Activated CD4-positive, alpha-beta T cell treated with anti-CD3 and anti-CD28 coated beads, Interleukin-2, amount 50 U/mL, for 4 hours (primary cell): ENCODE measurements at places on chromosomes 1 and 21.

DNA sequence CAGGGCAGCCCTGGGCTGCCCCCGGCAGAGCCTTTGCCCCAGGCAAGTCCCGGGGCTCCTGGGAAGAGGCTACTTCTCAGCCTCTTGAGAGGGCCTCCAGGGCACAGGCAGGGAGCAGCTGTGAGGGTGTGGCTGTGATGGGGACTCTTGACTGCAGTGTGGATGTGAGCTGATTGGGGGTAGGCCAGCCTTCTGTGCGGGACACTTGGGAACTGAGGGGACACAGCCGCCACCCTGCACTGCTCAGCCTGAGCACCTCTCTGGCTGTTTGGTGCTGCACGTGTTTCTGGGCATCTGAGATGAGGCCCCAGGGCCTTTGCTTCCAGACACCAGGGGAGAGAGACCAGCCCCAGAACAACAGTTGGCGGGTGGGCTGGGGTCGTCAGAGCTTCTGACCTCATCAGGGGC, 62.1 kb downstream of the SKI start:
- DNase-seq: no peak

GRCh38 chr1:243293941-243294722, 38.3 kb downstream of the SDCCAG8 start:
- DNase-seq: no peak

DNA sequence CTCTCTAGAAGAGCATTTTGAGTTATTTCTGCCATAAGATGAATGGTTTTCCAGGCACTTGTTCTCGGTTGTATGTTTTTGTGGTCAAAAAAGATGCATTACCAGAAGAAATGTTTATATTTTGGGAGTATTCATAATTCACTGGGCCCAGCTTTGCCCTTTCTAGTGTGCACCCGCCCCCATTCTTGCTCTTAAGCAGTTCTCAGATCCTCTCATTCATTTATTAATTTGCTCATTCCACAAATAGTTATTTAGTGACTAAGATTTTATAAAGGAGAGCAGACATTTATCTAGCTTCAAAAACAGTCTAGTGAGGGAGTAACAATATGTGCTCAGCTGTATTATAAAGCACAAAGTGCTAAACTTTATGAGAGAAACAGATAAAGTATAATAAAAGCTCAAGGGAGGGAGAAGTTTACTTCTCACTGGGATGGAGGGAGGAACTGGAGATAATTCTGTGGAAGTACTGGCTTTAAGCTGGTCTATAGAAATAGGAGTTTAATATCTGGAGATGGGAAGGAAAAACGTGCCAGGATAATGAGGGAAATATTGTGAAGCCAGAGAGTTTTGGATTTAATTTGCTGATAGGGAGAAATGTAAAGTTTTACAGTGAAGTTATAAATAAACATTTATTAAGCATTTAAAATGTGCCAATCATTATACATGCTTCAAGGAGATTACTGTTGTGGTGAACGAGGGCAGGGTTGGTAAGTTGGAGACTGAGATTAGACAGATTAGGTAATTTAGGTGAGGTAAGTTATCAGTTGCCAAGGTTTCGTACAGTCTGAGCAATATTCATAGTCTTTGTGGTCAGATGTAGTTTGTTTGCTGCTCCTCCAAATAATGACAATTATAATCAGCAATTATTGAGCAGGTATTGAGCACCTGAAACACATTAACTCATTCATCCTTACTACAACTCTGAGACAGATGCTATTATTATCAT, 9.1 kb upstream of the MACF1 start:
- DNase-seq: no peak

GRCh38 chr1:217627431-217627830, 3.5 kb downstream of the GPATCH2 start:
- no peak for DNase-seq

GRCh38 chr1:147473733-147474049, 67.6 kb upstream of the BCL9 start:
- DNase-seq: no peak

GRCh38 chr1:11550664-11551283, 71.8 kb downstream of the DISP3 start:
- peak; percentile 7 for DNase-seq

DNA sequence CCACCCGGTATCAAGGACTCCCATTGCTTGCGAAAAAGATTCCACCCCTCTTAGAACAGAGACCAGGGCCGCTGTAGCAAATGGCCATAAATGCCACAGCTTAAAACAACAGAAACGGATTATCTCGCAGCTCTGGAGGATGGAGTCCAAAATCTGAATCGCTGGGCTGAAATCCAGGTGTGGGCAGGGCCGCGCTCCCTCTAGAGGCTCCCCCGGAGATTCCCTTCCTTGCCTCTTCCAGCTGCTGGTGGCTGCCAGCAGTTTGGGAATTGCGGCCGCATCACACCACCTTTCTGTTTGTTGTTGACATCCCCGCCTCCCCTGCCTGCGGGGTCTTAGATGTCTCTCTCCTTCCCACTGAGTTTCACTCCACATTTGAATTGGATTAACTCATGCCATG, 15.6 kb downstream of the PDE9A start:
- DNase-seq: no peak

DNA sequence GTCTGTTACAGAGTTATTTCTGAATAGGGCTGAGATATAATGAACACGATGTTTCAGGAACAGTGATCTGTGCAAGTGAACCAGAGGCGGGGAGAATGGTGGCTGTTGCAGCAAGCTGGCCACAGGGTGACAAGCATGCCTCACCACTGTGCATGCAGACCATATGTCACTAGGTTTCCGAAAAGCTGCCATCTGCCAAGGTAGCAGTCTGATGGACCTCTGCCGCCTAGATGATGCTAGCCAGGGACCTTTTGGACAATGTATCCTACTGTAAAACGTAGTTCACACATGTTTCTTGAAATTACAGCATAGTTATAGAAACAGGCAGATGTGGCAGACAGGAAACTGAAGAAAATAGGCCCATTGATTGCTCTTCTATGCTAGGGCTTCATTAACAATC, 204.2 kb upstream of the RRP15 start:
- no peak for DNase-seq

- no peak for DNase-seq
Observed at GRCh38 chr1:11842154-11843041, 5.2 kb downstream of the NPPA start.

GRCh38 chr1:20371411-20371810, 80.7 kb downstream of the VWA5B1 start:
- no peak for DNase-seq

GRCh38 chr21:37965088-37965805, 49.0 kb upstream of the KCNJ6 start:
- DNase-seq: no peak

- DNase-seq: no peak
Observed at GRCh38 chr1:44355582-44356305, 687 bp upstream of the ERI3 start.

GRCh38 chr1:38009841-38010180, 2.7 kb upstream of the UTP11 start:
- DNase-seq: no peak

DNA sequence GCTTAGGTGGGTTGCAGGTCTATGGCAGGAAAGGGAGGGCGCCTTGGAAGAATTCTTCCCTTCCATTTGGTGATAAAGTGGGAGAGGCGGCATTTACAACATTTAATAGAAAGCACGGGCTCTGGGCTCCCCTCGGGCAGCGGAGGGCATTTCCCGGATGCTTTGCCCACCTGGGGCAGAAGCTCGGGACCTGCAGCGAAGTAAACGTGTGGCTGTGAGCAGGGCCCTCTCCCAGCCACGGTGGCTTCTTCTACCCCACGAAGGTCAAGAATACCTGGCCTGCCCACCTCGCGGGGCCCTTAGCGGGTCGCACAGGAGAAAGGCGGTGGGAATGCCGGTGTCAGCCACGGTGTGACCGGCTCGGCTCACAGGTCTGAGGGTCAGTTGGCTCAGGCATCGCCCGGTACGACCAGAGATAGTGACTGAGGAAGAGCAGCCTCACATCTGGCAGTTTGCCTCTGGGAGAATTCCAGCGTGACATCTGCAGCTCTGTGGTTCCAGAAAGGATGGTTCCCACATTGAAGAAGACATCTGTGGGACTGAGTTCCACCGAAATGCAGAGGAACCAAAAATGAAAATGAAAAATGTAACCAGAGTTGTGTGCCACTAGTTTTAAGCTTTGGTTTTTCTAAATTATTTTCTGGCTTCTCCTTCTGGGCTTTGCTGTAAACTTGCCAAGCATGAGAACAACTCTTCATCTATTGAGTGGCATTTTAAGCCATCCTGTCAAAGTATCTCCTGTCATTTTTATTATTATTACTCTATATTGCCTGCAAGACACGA, 720 bp upstream of the F3 start:
- DNase-seq: no peak

- no peak for DNase-seq
Observed at GRCh38 chr21:41819236-41819855, 52.5 kb upstream of the RIPK4 start.

DNA sequence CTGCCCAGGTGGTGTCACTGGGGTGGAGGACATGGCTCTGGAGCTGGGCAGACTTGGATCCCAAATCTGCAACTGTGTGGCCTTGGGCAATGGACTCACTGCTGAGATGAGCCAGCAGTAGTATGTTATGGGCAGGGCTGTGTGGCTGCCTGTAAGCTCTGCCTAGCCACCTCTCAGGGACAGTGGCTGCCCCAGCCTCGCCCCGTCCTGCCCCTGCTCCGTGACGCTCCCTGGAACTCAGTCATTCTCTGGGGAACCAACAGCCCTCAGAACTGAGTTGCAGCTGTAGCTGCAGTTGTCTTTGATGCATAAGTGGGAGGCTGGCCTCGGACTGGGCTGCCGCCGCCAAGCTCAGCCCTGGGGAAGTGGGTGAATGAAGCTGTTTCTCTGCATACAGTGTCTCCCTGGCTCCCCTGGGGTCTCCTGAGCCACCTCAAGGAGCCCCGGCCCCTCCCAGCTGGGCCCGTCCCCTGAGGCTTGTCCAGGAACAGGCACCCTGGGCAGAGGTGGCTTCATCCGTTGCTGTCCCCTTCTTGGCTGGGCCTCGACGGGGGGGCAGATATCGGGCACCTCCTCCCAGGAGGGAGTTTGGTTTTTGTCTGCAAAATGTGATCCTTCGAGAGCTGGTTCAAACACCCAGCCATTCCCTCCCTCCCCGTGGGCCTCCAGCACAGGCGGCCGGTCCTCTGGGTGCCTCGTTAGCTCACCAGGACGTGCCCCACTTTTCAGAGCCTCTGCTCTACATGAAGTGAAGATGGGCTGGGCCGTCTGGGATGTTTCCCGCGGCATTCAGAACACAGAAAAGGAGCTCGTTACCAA, 26.2 kb upstream of the PLCH2 start:
- DNase-seq: no peak

- no peak for DNase-seq
Observed at GRCh38 chr1:156073740-156074139, 8.5 kb downstream of the MEX3A start.

- no peak for DNase-seq
Observed at GRCh38 chr1:25854554-25854953, 4.7 kb downstream of the AUNIP start.

DNA sequence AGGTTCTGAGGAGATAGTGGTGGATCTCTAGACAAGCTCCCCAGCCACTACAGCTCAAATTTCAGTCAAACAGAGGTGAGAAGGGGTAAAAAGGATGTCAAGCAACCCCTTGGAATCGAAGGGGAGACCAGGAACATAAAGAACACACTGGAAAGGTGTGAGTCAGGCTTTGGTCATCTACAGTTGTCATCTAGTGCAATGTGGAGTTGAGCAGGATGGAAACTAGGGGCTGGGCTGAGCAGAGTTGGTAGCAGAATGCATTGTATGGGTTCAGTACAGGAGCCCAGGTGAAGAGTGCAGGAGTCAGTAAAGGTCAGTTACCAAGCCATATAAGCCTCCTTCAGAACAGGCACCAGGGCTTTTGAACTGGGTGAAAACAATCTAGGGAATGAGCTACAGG, 52.7 kb upstream of the VAV3 start:
- DNase-seq: no peak

DNA sequence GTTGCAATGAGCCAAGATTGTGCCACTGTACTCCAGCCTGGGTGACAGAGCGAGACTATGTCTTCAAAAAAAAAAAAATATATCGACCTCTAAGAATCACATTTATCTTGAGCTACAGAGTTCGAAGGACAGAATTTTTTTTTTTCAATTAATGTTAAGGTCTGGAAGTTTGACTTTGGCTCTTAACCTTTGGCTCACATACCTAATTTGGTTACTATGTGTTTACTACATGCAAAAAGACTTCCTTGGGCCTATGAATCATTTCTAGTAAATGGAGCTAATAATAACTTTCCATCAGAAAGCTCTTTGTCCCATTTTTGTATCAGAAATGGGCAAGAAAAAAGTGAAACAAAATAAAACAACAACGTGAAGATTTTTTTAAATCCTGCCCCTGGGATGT, 351.2 kb downstream of the SMYD3 start:
- DNase-seq: no peak

DNA sequence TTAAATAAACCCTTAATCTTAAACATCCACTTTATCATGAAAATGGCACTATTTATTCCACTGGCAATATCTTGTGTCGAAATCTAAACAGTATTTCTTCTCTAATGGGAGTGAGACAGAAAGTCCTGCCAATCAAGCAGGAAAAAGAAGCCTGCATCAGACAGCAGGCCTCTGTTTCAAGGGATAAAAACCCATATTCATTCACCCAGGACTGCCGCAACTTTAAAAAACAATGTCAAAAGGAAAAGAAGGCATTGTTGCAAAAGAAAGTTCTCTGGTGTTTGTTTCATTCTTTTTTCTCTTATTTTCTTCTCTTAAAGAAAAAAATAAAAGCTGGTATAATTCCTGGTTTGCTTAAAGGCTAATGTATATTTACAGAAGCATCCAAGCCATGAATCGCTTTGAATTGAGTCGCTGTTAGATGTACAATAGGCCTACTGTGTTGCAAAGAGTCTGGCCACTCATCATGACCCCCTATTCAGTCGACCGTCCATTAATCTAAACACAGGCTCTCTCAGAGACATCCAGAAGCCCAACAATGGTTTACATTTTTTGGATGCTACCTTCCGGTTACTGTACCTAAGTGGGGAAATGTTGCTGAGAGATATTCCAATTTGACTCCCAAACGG, 48.7 kb upstream of the ZC3H11B start:
- no peak for DNase-seq

GRCh38 chr1:225870911-225871310, 11.3 kb downstream of the TMEM63A start:
- no peak for DNase-seq

GRCh38 chr21:27581168-27581567, 614.3 kb upstream of the ADAMTS5 start:
- no peak for DNase-seq

GRCh38 chr1:216890871-216891270, 167.6 kb upstream of the ESRRG start:
- DNase-seq: no peak

GRCh38 chr21:27590271-27590670, 623.4 kb upstream of the ADAMTS5 start:
- no peak for DNase-seq

GRCh38 chr1:223836586-223836985, 9.2 kb downstream of the TP53BP2 start:
- DNase-seq: no peak

GRCh38 chr1:157315544-157315943, 177.3 kb upstream of the ETV3 start:
- DNase-seq: no peak
